Mammary epithelial cell (primary cell): ENCODE measurements at places on chromosomes 12 and 14.

- DNase-seq = no peak
Measured at GRCh38 chr14:32377046-32377646, 48.0 kb downstream of the AKAP6 start.

DNA sequence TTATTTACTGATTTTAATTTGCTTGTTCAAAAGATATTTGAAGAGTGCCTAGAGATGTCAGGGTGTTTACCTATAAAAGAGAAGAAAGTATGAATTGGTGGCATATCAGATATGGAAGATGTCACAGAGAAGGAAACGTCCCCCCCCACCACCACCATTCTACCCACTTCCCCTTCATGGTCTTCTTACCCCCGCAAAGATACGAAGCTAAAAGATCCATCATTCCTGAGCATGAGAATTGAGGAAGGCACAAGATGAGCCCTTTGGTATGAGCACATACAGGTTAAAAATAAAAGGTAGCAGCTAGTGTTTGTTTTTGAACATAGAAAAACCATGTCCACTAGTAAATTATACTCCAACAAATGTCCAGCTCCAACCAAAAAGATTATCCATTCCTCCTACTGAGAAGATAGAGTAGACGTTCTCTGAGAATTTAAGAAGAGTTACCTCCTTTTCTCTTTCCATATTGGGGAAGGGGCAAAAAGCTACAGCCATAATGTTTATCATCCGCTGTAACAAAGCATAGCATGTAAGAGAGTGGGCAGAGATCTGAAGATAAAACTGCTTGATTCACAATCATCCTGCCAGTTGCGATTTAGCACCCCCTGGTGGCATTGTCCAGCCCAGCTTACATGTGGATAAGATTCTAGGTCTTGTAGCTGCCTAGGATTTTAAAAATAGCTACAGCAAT lies 29.1 kb downstream of the NFYB start:
- peak; percentile 65 for DNase-seq

- DNase-seq = no peak
Measured at GRCh38 chr12:31866523-31866922, 92.7 kb upstream of the RESF1 start.

DNA sequence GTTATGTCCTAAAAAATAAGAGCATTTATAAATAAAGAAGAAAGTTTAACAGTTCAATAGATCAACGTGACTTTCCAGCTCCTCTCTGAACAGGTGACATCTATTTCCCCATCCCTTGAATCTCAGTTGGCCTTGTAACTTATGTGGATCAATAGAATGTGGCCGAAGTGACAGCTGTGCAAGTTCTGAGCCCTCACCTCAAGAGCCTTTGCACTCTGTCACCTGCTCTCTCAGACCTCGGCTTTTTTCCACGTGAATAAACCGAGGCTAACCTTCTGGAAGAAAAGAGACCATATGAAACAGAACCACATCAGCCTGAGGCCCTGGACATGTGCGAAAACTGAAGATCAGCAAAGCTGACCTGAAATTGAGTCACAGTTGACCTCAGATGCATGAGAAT lies 253.0 kb downstream of the DAD1 start:
- no peak for DNase-seq

- DNase-seq = no peak
Measured at GRCh38 chr12:18446061-18446644, 184.8 kb downstream of the PIK3C2G start.

- DNase-seq = peak; percentile 13
Measured at GRCh38 chr14:69260190-69260860, 367 bp downstream of the GALNT16 start.

DNA sequence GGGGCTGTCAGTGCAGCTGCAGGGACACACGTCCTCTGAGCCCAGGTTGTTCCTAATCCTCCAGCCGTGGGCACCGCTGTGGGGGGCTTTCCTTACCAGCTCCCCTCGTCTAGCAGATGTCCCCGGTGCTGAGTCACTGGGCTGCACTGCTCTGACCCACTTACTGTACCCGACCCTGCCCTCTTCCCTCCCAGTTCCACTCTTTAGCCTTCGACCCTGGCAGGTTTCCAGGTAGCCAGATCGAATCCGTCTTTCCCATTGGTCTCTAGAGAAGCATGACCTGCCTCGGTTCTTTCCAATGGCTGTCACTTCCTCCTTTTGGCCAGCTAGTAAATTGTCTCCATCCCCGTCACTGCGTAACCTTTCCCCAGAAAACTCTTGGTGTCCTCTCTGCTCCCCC lies 48.4 kb downstream of the ELK3 start:
- DNase-seq = no peak
